Myocyte (in vitro differentiated cells): ENCODE measurements at places on chromosomes 1 and 21. TPM values are rescaled to one million over a fixed set of nuclear protein-coding genes. Genes with fewer than 3 reads are reported as not detected.

DNA sequence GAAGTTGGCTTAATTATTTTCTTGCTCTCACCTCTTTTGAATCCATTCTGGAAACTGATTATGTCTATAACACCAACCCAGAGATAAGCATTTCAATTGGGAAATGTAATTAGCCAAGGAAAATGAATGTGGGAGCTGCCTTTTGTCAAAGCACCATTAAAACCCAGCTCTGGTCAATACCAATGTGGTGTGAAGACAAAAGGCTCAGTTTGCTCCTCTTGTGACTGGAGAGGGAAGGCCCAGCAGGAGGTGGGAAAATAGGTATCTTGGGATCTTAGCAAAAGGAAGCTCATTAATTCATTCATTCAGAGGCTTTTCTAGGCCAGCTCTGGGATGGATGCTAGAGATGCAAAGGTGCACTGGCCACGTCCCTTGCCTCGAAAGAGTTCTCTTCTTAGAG, 75.0 kb upstream of the SELENON start:
- DNase-seq, result no peak

Gene BCAR3
- 46.6 and 59.6 TPM in 2 replicates for total RNA-seq

Gene CFHR4
- total RNA-seq, result not detected in 2 replicates

DNA sequence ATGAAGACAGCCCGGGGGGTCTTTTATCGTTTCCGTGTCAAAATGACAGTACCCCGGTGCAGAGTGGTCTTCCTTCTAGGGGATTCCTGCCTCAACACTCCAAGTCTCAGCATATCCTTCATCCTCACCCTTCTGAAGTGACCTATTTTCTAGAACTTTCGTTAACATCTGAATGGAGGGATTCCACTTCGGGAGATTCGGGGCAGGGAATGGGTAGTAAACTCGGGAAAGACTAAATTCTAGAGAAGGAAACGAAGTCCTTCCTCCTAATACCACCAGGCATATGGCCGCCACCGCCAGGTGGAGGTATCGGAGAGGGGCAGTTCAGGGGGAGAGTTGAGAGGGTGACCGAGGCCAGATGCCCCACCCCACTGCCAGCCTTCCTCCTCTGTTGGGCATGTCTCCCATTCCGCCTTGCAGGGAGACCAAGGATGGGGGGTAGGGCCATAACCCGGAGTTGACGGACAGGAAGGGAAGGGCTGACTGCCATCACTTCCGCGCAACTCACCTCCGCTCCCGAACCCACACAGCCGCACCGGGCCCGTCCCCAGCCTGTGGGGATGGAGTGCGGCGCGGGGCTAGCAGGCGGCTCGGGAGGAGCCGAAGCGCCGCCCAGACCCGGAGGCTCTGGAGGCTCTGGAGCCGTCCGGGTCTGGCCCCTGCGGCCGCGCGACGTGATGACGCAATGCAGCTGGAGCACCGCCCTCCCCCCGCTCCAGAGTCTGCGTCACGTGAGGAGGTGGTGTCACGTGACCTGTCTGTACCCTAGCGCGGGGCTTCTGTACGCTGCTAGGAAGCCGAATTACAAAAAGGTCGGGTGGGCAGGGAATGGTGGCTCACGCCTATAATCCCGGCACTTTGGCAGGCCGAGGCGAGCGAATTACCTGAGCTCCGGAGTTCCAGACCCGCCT, at the start of gene KLHL12:
TSS of gene KLHL12 (minus strand) at position 654 of the 911 bp plus-strand sequence. CDS start 2,072 bp downstream, outside the sequence.
- peak; percentile 97 for DNase-seq

- no peak for DNase-seq
Observed at GRCh38 chr1:208154679-208155642, 89.2 kb downstream of the PLXNA2 start.

DNA sequence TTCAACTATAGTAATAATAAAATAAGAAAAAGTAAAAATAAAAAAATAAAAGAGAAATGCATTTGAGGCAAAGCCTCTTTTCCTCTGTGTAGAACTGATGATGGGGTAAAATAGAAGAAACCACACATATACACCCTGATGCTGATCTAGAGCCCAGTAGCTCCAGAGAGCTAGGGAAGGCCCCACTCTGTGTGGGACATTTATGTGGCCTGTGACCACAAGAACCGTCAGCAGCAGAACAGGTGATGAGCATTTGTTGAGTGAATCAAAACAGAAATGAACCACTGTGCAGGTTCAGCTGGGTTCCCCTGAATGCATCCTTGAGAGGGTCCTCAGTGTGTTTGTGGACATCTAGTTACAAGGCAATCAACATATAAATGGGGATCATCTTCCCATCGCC, 221.8 kb upstream of the HOOK1 start:
- peak; percentile 86 for DNase-seq

Gene FCRLB
- total RNA-seq, result 0.21 and 0.57 TPM in 2 replicates

Gene LAD1
- 22.3 and 27.0 TPM in 2 replicates for total RNA-seq

DNA sequence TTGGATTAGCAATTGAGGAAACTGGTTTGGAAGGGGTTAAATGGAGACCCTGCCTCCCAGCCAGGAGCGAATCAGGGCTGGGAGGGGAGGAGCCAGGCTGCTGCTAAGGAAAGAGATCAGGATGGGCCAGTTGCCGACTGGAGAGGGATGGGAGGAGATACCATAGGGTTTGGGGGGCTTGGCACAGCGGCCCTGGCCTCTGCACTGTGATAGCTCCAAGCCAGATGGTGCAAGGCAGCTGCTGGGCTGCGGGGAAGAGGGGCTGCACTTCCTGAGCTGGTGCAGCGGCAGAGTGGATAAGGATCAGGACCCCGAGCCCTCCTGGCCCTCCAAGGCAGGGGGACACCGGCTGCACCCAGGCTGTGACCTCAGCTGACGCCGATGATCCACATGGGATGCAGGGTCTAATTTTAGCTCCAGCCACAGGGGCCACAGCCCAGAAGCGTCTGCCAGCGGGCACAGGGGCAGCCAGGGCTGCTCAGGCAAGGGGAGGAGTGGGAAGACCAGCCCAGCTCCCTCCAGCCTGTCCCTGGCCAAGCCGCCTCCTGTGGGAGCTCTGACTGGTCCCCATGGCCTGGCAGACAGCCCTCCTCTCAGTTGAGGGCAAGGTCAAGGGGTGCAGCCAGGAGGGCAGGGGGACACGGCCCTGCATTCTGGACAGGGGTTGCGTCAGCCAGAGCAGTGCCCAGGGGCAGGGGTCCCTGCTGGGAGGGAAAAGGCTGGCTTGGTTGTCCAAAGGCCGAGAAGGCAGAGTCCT, at the start of gene EXTL1:
TSS of gene EXTL1 (plus strand) at position 129 of the 757 bp plus-strand sequence. CDS start 872 bp downstream, outside the sequence.
- DNase-seq, result peak; percentile 95

- DNase-seq, result no peak
Observed at GRCh38 chr1:227918083-227918700, 29.5 kb downstream of the WNT9A start.

DNA sequence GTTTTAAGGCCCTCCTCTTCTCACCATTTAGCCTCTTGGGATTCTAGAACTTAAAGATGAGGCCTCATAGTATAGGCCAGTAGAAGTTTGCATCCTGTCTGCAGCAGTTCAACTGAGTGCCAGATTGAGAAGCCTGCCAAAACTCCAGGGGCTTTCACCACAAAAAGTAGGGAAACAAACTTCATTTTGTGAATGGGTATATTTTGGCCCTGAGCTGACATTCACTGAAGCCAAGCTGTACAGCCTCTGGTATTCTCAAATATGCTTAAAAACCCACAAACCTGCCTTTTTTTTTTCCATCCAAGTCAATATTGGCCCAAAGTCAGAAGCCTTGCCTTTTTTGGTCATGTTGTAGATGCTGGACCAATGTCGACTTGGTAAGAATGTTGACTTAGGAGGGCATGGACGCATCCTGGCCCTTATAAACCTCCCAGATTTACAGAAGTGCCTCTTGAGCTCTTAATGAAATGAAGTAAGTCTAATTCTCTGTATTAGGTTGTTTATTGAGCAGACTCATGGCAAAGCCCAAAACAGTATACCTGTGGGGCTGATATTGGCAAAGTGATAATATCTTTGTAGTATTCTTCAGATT, 337.5 kb downstream of the CHRM3 start:
- no peak for DNase-seq

DNA sequence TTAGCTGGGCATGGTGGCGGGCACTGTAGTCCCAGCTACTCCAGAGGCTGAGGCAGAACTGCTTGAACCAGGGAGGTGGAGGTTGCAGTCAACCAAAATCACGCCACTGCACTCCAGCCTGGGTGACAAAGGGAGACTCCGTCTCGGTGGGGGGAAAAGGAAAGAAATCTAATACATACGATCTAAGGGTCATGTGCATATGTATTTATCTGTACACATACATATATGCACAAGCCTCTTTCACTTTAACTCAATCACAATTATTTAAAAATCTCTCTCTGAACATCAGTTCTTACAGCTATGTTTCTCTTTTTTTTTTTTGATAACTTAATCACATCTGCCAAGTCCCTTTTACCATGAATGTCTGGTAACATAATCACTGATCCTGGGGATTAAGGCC, 34.7 kb downstream of the EVA1C start:
- DNase-seq, result no peak

GRCh38 chr1:8649027-8649426, 168.4 kb downstream of the RERE start:
- no peak for DNase-seq

DNA sequence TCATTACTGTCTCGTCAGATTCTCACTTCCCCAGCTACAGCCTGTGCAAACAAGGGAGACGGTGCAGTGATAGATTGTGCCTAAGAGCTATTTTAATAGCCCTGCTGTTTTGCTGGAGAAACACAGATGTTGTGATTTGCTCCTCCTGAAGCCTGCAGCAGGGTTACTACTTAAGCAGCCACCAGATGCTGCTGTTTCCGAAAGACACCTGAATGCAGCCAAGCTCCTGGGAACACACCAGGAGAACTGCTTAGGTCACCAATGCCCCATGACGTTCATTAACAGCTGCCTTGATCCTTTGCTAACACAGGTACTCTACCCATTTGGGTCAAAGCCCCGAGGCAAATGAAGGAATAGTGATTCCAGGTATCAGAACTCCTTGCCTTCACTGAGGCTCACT, 411.8 kb upstream of the DAB1 start:
- no peak for DNase-seq

Gene RIPPLY3
- total RNA-seq, result not detected in 2 replicates

Gene ENAH
- 70.3 and 88.1 TPM in 2 replicates for total RNA-seq

DNA sequence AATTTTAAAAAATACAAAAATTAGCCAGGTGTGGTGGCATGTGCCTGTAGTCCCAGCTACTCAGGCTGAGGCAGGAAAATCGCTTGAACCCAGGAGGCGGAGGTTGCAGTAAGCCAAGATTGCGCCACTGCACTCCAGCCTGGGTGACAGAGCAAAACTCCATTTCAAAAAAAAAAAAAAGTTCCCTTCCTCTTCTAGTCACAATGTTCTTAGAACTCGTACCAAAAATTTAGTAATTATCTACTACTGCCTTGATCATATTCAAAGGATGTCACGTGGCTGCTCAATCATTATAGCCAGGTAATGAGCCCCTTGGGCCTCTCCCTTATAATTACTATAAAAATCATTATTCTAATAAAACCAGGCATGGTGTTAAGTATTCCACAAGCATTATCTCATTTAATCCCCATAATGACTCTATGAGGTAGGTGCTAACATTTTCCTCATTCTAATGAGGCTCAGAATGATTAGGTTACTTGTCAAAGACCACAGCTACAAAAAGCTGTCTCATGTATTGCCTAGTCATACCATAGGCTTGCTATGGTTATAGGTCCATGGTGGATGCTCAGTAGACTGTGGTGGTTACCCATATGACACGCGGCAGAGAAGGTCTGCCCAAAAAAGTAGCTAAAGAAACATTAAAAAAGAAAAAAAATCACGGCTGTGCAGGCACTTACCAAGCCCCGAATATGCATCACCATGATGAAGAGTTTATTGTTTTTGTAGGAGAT, 15.5 kb upstream of the PPP1R15B start:
- DNase-seq, result no peak

DNA sequence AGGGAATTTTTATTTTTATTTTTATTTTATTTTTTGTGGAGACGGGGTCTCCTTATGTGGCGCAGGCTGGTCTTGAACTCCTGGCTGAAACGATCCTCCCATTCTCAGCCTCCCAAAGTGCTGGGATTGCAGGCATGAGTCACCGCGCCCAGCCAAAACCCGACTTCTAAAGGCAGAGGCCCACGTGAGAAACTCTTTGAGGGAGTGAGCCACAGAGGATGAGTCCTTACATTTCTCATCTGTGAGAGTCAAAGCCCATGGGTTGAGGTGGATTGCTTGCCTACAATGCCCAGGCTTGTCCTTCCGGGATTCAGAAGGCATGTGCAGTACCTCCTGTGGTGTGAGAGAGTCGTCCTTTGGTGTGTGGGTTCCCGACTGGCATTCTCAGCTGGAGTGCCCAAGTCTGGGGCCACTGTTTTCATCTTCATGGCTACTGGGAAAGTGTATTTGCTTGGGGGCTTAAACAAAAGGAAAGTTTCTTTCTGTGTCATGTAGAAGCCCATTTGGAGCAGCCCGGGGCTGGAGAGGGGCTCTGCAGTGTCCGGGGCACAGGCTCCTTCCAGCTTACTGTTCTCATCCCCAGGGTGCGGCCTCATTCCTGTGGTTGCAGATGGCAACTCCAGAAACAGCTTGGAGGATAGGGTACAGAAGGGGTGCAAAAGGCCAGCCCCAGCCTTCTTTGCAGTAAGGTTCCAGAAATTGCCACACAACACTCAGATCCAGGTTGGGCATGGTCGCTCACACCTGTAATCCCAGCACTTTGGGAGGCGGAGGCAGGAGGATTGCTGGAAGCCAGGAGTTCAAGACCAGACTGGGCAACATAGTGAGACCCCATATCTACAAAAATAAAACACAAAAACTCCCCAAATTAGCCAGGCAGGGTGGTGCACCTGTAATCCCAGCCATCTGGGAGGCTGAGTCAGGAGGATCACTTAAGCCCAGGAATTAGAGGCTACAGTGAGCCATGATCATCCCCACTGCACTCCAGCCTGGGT, 29.4 kb upstream of the CSF3R start:
- peak; percentile 49 for DNase-seq

Gene RHCE
- total RNA-seq, result 2.1 and 2.2 TPM in 2 replicates

Gene TMPRSS2
- total RNA-seq, result not detected in 2 replicates

GRCh38 chr1:172375211-172375631, 45.3 kb upstream of the C1orf105 start:
- DNase-seq, result no peak

- DNase-seq, result no peak
Observed at GRCh38 chr1:51288578-51288977, 41.8 kb downstream of the TTC39A start.

DNA sequence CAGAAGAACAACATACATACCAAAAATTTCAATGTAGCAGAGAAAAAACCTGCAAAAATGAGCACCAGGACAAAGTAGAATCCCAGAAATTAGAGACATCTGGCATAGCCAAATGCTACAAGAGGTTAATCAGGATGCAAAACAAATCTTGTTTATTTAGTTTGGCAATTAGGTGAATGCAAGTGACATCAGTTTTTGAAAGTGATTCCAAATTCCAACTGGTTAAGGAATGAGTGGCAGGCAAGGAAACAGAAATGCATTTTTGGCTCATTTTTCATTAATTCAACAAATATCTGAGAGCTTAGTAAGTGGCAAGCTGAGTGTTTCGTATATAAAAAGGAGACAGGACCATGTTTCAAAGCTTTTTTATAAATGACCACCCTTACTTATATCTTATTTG, 21.3 kb downstream of the SCAF4 start:
- DNase-seq, result peak; percentile 17

GRCh38 chr1:48469616-48470480, 2.2 kb downstream of the SPATA6 start:
- DNase-seq, result peak; percentile 59
